ENCODE measurements at places on chromosomes 11 and 22. TPM values are rescaled to one million over a fixed set of nuclear protein-coding genes. Genes with fewer than 3 reads are reported as not detected.

DNA sequence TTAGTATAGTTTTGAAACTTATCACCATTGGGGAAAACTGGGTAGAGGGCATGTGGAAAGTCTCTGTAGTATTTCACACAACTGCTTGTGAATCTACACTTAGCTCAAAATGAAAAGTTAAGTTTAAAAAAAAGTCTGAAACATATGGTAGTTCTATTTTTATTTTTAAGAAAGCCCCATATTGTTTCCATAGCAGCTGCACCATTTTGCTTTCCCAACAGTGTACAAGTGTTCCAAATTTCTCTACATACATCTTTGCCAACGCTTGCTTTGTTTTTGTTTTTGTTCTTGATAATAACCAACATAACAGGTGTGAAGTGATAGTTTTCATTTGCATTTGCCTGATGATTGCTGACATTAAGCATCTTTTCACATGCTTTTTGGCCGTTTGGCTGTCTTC lies 445.2 kb downstream of the FAM181B start:
- DNase-seq = no peak

- no peak for DNase-seq
These were observed 21.8 kb upstream of the ATXN10 start for GRCh38 chr22:45649809-45650208.

GRCh38 chr11:33187998-33188722 lies 26.9 kb upstream of the CSTF3 start:
- DNase-seq = no peak

GRCh38 chr11:116468699-116469098 lies 304.1 kb downstream of the BUD13 start:
- no peak for DNase-seq

DNA sequence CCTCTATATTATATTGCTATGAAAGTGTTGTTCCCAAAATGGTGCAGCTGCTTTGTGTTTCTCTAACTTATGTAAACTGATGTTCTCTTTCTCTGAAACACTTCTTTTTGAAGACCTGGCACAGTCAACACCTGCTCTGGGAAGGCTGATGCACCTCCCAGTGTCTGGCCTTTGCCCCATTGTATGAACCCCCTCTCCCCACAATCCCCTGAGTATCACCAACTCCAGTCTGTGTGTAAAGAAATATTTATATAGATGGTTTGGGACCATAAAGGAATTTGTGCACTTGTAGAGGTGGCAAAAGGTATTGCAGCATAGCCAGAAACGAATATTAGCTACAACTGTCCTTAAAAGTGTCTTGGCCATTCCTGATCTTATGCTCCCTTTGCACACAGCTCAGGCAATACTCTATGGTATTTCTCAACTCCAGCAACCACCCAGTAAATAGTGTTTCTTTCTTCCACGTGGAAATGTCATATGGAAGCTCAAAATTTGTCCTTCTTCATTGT lies 365.2 kb upstream of the DDI1 start:
- DNase-seq = no peak

GRCh38 chr11:9601037-9601875 lies 27.8 kb downstream of the WEE1 start:
- DNase-seq = no peak

DNA sequence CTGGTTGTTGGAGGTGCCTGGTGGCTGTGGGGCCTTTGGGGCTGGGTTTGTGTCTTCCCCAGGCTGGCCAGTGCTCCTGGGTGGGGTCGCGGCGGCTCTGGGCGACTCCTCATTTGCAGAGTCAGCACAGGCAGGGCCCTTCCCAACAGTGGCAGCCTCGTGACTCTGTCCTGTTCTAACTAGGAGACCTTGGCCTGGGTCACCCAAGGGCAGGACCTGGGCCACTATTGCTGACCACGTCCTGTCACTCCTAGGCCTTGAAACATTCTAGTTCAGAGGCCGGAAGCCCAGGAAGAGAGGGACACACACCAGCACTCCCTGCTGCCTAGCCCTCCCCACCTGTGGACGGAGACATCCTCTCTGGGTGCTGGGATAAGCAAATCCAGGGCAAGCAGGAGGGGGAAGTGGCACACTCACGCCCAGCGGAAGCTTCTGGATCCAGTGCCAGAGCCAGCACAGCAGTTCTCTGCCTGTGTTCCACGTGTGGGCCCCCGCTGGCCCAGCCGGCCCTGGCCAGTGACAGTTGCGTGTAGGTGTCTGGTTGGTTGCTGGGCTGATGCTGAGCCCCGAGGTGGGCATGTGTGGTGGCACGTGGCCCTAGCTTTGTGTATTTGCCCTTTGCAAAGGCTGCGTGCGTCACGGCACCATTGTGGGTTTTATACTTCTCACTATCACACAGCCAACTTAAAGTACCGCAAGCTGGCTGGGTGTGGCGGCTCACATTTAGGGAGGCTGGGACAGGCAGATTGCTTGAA lies 4.3 kb upstream of the CHID1 start:
- no peak for DNase-seq

Gene RPS13
- total RNA-seq = 1,010 TPM
